ENCODE measurements at places on chromosomes 2 and 18.

- DNase-seq, result peak; percentile 26
Measured at GRCh38 chr2:119126650-119127049, 31.9 kb downstream of the C1QL2 start.

DNA sequence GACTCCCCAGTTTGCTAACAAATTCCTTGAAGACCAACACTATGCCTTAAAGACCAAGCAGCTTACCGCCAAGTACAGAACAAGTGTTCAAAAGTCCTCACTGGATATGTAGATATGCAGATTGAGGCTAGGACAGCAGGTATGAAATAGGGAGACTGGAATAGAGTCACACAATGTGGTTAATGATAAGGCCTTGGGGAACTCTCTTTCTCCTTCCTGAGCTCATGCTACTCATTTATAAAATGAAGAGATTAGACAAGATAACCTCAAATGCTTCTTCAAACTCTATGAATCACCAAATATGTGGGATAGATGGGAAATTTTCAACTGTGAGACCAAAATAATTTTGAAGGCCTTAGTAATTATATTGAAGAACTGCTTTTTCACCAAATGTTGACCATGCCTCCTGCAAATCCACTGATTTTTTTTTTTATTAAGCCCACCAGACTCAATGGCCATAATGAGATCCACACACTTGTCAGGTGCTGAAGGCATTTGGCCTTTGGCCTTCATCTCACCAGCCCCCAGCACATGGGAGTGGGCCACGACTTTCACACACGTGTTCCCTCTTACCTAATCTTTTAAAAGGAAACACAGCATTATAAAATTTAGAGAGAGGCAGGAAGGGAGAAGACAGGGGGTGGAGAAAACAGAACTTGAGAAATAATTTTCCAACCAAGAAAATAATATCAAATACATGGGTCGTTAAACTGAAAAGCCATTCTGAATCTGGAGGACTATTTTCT is 181.5 kb downstream of the EN1 start:
- DNase-seq, result no peak

DNA sequence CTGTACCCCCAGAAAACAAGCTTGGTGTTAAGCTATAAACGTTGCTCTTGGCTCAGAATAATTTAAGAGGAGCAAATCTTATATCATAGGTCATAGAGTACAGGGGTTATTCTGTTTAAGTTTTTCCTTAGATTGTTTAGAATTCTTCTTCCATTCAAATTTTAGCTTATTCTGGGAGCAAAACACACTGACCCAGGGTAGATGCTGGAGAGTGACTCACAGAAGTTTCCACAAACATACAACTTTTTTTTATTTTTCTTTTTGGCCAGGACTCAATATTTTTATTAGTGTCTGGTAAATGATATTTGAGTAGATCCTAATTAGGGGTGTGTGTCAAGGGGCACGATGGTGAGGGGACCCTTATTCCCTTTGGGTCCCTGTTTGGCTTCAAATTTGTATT is 71.5 kb upstream of the PSME4 start:
- DNase-seq, result no peak

DNA sequence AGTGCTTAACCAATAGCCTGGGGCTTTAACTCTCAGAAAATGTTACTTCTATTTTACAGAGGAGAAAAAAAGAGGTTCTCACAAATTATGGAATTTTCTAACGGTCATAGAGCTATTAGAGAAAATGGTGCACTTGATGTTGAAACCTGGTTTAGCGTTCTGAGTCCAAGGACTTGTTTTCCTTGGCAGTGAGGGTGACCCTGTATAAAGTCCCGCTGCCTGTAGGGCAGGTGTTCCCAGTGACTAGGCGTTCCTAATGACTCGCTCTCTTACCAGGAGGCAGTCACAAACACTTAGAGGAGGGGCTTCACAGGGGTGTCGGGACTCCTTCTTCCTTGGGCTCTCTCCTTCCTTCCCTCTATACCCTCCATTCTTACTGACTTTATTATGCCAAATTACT is 175.8 kb downstream of the ACTR3 start:
- DNase-seq, result no peak

GRCh38 chr2:234629596-234629995 is 132.7 kb upstream of the ARL4C start:
- DNase-seq, result no peak

DNA sequence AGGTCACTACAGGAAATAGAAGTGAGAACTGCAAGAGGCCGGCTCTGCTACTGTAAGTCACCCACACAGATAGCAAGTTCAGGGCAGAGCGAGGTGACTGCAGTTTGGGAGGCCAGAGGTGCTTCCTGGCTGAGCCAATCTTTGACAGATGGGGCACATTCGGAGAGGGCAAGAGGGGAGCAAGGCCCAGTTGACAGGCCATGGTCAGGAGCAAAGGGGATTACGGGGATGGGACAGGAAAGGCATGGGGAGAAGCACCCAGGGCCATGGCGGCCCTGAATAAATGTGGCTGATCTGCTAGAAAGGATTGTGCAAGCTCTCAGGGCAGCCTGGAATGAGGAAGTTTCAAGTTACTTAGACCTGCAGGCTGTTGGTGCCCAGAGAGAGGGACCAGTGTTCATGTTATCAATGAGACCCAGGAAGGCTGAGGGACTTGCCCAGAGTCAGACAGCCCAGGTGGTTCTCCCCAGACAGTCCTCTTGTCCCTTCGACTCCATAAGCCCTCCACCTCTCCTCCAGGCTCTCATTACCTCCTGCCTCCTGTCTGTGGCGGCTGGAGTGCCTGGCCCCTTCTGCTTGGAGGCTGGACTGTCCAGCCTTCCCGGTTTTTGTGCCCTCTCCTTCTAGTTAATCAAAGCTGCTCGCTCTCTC is 123.3 kb downstream of the CTIF start:
- DNase-seq, result no peak

- no peak for DNase-seq
Measured at GRCh38 chr2:48699348-48699930, 56.1 kb downstream of the LHCGR start.

- peak; percentile 33 for DNase-seq
Measured at GRCh38 chr2:29920130-29920577, 1.2 kb downstream of the ALK start.

DNA sequence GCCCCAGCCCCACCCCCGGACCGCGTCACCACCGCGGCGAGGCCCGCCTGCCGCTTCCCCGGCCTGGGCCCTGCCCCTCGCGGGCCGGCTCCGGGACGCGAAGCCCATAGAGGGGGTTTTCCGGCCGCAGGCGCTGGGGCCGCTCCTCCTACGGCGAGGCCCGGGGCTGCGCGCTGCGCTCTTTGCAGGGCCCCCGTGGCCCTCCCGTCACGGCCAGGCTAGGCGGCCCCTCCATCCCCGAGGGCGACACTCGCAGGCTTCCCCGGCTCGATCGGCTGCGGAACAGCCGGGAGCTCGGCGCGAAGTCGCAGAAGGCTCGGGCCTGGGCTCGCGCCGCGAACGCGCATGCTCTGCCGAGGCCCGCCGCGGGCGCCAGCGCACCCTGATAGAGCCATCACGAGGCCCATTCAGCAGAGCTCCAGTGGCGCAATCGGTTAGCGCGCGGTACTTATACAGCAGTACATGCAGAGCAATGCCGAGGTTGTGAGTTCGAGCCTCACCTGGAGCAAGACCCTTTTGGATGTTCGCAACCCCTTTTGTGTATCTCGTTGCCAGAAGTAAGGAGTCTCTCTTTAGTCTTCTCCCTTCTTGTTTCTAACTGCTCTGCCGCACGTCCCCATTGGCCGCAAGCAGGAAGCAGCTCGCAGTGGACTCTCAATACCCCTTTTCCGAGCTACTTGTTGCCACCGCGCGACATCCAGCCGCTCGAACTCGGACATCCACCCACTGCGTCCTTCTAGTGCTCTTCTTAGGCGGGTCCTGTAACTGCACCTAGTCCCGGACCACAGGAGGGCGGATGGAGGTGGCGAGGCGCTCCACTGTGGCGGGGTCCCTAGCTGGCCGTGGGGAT is 18.0 kb upstream of the HAAO start:
- DNase-seq, result peak; percentile 94

- no peak for DNase-seq
Measured at GRCh38 chr18:72336786-72337185, 207.4 kb downstream of the CBLN2 start.

GRCh38 chr2:77028032-77028600 is 494.1 kb downstream of the LRRTM4 start:
- DNase-seq, result no peak

- DNase-seq, result no peak
Measured at GRCh38 chr2:47187069-47187468, 32.0 kb upstream of the STPG4 start.

GRCh38 chr2:12421046-12421445 is 295.7 kb upstream of the TRIB2 start:
- DNase-seq, result no peak

- no peak for DNase-seq
Measured at GRCh38 chr18:75198036-75198435, 10.9 kb downstream of the PTGR3 start.

DNA sequence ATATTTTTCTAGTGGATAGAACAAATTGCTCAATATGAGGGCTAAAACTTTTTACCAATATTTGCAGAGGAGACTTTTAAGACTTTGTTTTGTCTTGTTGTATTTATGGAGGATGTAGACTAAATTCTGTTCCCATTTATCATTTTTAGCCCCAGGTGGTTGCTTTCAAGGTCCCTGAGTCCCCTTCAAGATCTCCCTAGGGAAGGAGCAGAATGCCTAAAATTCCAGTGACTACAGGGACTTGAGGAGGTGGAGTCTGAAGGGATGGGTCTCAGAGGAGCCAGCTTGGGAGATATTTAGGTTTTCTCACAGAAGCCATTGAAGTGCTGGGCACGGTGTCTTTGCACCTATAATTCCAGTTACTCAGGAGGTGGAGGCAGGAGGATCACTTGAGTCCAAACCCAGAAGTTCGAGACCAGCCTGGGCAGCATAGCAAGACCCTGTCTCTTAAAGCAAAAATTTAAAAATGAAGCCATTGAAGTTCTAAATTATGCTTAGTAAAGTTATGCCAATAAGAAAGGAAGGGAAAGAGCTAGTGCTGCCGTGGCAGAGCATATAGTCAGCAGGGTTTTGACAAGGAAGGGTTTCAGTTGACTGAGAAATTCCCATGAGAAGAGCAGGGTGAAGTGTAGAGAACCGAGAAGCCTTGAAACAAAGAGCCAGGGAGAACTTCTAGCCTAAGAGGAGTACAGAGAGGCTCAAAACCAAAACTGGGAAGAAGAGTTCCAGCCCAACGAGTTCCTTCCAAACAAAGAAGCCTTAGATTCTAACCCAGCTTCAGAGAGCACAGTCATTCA is 43.4 kb downstream of the COMMD1 start:
- no peak for DNase-seq

GRCh38 chr2:60973705-60974104 is 43.8 kb upstream of the PEX13 start:
- no peak for DNase-seq

DNA sequence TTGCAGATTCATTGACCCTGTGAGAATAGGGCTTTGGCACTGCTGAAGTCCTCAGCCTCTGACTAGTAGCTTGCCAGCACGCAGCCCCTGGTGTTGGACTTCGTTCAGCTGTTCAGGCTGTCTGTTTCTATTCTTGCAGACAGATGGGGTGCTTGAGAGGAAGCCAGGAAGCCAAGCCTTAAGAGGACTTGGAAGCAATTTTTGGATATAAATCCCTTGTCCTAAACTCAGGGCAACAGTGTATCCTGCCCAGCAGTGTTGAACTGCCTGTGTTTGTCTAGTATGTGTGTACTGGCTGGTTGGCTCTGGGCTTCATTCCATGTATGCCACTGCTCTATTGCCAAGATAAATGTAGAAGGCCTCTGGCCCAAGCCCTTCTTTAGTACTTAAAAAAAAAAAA is 108.6 kb downstream of the COMMD1 start:
- no peak for DNase-seq

DNA sequence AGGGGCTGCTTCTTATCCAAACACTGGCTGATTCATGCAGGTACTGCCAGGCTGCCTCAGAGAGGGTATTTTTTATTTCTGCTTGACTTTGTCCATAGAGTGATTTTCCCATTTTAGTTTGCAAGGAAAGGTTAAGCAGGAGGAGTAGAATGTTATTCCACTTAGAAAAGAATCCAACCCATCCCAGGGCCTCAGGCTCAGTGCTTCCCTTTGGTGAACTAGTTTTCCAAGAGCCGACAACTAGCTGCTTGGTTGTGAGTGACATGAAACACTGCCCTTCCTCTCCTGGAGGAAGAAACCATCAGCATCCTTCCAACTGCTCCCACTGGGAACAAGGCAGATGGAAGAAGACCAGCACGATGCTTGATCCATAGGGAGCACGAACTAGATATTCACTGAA is 58.5 kb downstream of the BCL2 start:
- no peak for DNase-seq

GRCh38 chr2:106096299-106097037 is 97.6 kb downstream of the UXS1 start:
- DNase-seq, result no peak

GRCh38 chr2:75500633-75501032 is 60.1 kb downstream of the EVA1A start:
- DNase-seq, result no peak

DNA sequence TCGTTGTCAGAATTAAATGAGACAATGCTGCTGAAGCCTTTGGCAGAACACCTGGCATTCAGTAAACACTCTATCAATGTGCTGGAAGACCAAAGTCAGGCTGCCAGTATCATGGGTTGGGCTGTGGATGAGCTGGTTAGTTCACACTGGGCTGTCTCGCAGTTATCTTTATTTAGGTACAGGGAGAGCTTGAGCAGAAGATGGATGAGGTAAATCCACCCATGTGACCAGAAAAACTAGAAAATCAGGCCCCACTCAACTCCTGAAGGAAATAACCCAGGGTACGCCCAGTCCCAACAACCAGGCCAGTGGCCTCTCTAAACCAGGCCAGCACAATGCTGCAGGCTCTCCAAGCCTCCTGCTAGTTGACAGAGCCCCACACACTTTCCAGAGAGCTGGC is 330.3 kb downstream of the TNS1 start:
- no peak for DNase-seq

- peak; percentile 12 for DNase-seq
Measured at GRCh38 chr2:167294776-167295140, 406.5 kb downstream of the XIRP2 start.

DNA sequence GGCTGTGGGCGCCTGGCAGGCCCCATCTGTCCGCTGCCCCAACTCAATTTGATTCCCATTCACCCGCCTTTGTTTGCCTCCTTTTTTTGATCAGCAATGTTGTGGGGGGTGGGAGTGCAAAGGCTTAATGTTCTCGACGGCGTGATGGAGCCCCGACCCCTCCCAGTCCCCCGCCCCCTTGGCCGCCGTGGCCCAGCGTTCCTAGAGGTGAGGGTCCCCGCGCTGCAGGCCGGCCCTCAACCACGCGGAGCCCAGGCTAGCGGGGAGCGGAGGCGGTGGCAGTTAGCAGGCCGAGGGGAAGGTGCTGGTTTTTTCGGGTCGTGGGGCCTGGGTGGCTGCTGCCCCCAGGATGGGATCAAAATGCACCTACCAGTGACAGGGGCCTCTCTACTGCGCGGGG is 274.7 kb upstream of the SKOR2 start:
- DNase-seq, result no peak

GRCh38 chr2:55877087-55877436 is 46.5 kb downstream of the EFEMP1 start:
- no peak for DNase-seq

All from activated CD4-positive, alpha-beta T cell treated with anti-CD3 and anti-CD28 coated beads, Interleukin-2, Interleukin-4, amounts not matched to agents 100 ng/mL and 50 ng/mL, durations not matched to agents 16 hours and 8 hours (primary cell).